Hematopoietic multipotent progenitor cell treated with erythropoietin and hydrocortisone succinate and interleukin-3 and kit ligand, for 6 days (in vitro differentiated cells): ENCODE measurements at places on chromosomes 6 and 20.

- DNase-seq = no peak
Measured at GRCh38 chr20:40148886-40149285, 540.1 kb downstream of the MAFB start.

DNA sequence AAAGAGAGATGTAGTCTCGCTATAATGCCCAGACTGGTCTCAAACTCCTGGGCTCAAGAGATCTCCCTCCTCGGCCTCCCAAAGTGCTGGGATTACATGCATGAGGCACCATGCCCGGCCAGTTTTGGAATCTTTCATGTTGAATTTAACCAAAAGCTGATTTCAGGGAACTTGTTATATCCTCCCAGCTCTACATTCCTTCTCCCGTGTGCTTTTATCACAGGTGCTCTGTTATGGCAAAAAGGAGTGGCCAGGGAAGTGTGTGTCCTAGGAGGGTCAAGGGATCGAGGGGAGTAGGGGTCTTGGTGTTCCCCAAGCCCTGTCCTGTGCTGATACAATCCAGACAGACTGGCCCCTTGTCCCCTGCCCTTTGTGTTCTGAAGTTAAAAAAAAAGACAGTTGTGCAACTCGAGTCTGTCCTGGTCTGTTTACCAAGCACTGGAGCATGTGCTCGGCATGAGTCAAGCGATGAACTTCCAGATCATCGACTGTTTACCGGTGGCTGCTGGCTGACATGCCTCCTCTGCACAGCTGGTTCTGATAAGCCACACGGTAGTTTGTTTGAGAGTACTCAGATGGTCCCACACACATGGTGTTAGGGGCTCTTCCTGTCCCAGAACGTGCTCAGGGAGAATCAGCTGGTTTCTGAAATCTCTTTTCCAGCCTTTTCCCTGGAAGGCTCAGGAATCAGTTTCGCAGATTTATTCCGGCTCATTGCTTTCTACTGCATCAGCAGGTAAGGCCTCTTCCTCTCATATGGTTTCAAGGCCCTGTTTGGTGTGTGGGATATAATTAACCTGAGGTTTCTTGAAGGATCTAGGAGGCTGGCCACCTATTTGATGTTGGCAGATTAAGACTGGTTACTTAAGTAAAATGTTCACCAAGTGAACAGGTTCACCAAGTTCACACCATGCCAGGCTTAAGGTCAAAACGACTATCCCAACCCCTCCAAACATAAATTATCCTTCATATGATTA is 52.6 kb upstream of the NAA20 start:
- DNase-seq = no peak

- no peak for DNase-seq
Measured at GRCh38 chr6:132268209-132268608, 133.1 kb downstream of the MOXD1 start.

- DNase-seq = no peak
Measured at GRCh38 chr6:70575899-70576495, 9.3 kb downstream of the SDHAF4 start.

DNA sequence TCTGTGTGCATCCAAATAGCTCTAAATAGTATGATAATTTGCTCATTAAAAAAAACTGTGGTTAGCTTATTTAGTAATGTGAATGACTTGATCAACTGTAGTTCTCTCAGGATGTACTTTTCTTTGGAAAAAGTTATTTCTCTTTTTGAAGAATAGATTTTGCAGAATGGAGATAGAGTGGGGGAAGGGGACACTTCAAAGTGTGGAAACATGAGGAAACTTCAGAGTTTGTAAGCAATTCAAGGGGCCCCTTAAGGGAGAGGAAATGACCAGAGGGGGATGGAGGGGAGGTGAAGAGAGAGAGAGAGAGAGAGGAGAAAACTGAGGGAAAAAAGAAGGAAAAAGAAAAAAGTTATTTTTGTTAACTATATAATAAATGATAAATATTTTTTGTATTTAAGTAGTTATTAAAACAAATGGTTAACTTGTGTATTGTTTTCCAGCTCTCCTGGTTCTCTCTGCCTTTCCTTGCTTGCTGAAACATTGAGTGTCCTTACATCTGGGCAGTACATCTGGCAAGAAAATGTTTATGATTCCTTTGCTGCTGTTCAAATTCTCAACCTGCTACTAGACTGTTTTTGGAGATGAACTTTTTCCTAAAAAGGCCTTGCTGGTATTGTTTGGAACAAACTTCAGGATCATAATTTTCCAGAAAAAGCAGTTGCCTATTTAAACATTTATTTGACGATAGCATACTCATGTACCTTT is 497.5 kb upstream of the CITED2 start:
- DNase-seq = no peak
